ENCODE measurements at places on chromosomes 1 and 21.

DNA sequence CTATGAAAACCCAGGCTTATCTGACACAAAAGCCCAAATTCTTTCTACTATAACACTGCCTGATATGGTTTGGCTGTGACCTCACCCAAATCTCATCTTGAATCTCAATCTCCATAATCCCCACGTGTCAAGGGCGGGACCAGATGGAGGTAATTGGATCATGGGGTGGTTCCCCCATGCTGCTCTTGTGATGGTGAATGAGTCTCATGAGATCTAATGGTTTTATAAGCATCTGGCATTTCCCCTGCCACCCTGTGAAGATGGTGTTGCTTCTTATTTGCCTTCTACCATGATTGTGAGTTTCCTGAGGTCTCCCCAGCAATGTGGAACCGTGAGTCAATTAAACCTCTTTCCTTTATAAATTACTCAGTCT, 123.3 kb upstream of the USP24 start:
- H3K27me3 ChIP-seq: peaks cover 6% of the 10 kb centered on the region
- H3K36me3 ChIP-seq: peaks cover 1% of the 10 kb centered on the region
- DNase-seq: no peak
- peaks cover 3% of the 10 kb centered on the region for H3K4me1 ChIP-seq
- no peak overlapping the region for H3K4me3 ChIP-seq

GRCh38 chr21:43884012-43884860, 19.2 kb downstream of the AGPAT3 start:
- no peak overlapping the region for H3K4me3 ChIP-seq
- peaks cover 6% of the 10 kb centered on the region for H3K36me3 ChIP-seq

DNA sequence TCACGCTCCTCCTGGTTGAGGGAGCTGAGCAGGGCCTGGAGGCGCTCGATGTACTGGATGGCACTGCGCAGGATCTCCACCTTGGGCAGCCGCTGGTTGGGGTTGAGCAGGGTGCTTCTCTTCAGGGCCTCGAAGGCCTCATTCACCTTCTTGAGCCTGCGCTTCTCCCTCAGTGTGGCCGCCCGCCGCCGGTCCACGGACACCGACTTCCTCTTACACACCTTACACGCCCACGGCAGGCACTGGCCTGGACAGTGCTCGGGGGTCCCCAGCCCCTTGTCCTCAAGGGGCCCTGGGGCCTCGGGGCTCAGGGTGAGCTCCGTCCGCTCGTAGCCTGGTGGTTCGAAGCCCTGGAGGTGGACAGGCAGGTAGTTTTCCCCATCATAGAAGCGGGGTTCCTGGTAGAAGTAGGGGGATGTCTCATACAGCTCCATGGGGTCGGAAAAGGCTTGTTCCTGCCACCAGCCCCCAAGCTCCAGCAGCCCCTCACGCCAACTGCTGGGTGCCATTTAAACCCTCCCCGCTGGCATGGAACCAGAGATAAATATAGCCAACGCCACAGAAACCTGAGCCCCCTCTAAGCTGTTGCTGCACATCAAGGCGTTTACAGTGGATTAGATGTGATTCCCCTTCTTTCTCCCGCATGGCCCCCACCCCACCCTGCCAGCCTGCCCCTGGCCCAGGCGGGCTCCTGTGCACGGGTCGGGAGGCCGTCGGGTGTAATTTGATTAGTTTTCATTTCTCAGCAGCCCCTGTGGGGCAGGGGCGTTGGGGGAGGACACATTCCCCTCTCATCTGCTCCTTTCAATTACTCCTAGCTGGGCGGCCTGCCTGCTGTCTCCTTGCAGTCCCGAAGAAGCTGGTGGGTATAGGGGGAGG, at the start of gene MYOG:
MYOG (minus strand) TSS at position 485 of the 879 bp plus-strand sequence; CDS start at position 434, 51 bp downstream.
- no peaks in the 10 kb centered on the region for H3K36me3 ChIP-seq
- H3K4me1 ChIP-seq: no peaks in the 10 kb centered on the region
- H3K27me3 ChIP-seq: peaks cover 4% of the 10 kb centered on the region
- peak; percentile 2 for DNase-seq
- H3K4me3 ChIP-seq: no peak within 1 kb of the TSS

- no peak for DNase-seq
- peak overlapping the region; percentile 97 for H3K27ac ChIP-seq
- no peaks in the 10 kb centered on the region for H3K27me3 ChIP-seq
- H3K36me3 ChIP-seq: peaks cover 3% of the 10 kb centered on the region
- H3K4me1 ChIP-seq: peaks cover 36% of the 10 kb centered on the region
- peak overlapping the region; percentile 91 for H3K4me3 ChIP-seq
Observed at GRCh38 chr1:2584686-2585317, 1.8 kb upstream of the PRXL2B start.

GRCh38 chr1:177811429-177811828, 158.4 kb downstream of the SEC16B start:
- H3K36me3 ChIP-seq: no peaks in the 10 kb centered on the region
- no peaks in the 10 kb centered on the region for H3K4me1 ChIP-seq
- no peak overlapping the region for H3K4me3 ChIP-seq
- no peak overlapping the region for H3K27ac ChIP-seq

- DNase-seq: no peak
- peaks cover 3% of the 10 kb centered on the region for H3K27me3 ChIP-seq
- peak overlapping the region; percentile 46 for H3K27ac ChIP-seq
- H3K36me3 ChIP-seq: no peaks in the 10 kb centered on the region
- no peak overlapping the region for H3K4me3 ChIP-seq
- H3K4me1 ChIP-seq: no peaks in the 10 kb centered on the region
Observed at GRCh38 chr1:180262628-180263488, 32.8 kb downstream of the LHX4 start.
